Omental fat pad (tissue), 4 donors: ENCODE measurements at places on chromosomes 1 and 21.
A peak's percentile ranks its signal among the peaks of the same experiment; 100 is the strongest.

DNA sequence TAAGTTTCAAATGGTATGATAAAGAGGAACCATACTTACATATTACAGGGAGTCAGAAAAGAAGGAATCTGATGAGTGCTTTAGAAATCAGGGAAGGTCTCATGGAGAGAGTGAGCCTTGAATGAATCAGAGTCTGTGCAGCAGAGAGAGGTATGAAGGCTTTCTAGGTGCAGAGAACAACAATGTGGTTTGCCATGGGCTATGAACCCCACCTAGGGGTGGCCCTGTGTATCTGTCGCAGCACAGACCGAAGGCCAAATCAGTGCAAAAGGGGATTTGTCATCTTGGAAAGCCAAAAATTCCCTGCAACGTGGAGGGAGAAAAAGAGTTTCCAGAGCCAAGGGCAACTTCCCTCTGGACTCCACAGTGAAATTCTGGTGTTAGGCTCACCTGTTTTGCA is 3.5 kb downstream of the PAPPA2 start:
- DNase-seq: no peak

DNA sequence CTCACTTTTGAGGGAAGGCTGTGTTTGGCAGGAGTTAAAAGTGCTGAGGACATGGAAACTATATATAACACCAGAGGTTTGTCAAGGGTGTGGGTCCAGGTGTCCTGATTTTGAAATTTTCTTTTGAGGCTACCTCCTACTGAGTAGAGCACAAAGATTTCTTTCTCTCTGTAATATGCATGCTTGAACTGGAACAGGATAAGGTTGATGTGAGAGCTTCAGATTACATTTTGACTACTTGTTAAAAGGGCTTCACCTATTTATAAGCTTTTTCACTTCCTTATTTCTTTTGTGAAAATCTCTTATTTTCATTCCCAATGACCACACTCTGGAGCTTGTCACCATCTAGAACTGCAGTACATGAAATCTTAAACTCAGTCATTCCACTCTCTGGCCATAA is 59.8 kb upstream of the PLA2G4A start:
- no peak for DNase-seq

DNA sequence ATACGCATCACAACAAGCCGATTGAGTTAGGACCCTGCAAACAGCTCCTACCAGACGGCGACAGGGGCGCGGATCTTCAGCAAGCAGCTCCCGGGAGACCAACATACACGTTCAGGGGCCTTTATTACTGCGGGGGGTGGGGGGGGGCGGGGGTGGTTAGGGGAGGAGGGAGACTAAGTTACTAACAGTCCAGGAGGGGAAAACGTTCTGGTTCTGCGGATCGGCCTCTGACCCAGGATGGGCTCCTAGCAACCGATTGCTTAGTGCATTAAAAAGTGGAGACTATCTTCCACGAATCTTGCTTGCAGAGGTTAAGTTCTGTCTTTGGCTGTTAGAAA is 162.0 kb downstream of the RUNX1 start:
- DNase-seq: no peak

GRCh38 chr21:43209575-43210453 is 41.0 kb downstream of the CRYAA start:
- no peak for DNase-seq

- no peak for DNase-seq
Measured at GRCh38 chr1:240399381-240399780, 212.6 kb downstream of the GREM2 start.

GRCh38 chr1:20574686-20575540 is 14.0 kb upstream of the CDA start:
- DNase-seq: peak; percentile 85

DNA sequence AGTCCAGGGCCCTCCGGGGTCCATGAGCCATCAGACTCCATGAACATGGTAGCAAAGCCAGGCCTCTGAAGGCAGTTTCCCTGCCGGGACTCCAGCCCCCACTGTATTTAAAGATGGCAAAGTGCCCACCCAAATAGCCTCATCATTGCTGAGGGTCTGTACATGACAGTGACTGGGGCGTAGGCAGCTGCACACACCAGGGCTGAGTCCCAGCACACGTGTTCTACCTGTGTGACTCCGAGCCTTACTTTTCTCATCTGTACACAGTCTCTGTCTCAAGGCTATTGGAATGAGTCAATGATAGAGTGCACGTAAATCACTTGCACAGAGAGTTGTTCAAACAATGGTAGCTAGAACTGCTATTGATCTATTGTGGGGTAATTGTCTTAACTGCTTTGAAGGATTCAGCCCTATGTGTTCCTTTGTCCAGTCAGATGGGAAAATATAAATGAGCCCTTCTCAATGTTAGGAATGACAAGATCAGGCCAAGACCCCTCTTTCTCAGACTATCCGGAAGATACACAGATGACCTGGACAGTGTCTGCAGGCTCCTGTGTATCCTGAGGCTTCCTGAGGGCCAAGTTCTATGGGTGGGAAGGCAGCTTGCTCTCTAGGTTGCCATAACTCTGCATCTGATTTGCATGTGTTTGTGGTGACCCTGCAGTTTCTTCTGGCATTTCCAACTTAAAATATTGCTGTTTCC is 48.9 kb downstream of the RASSF5 start:
- no peak for DNase-seq

DNA sequence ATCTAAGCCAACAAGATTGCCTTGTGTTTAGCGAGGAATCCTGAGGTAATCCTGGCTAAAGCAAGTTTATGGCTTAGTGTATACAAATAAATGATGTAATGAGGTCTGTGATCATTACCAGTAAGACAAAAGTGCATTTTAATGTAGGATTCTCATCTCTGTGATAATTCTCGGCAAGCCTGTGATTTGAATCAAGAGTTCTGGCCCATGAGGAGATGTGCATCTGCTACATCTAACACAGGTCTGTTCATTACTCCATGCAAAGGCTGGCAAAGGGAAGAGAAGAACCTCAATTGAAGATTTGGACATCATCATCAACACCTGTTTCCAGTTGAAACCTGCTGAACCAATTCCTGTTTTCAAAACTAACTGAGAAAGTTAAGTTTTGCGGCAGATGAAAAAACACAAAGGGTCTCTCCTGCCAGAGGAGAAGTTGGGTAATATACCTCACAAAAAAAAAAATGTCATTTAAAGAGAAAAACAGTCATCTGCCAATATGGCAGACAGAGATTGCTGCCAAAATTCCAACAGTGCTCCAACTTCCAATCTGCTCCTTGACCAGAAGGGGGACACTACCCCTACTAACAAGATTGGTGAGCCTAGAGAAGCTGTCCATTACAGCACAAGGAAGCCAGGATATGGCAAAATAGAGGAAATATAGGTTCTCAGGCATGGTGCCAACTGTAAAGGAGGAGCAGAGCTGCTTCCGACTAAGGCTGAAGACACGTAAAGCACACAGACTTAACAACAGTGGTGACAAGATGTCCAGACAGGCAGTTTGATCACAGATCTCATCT is 453.7 kb downstream of the TTLL7 start:
- no peak for DNase-seq
